ENCODE measurements at places on chromosomes 12 and 14.

DNA sequence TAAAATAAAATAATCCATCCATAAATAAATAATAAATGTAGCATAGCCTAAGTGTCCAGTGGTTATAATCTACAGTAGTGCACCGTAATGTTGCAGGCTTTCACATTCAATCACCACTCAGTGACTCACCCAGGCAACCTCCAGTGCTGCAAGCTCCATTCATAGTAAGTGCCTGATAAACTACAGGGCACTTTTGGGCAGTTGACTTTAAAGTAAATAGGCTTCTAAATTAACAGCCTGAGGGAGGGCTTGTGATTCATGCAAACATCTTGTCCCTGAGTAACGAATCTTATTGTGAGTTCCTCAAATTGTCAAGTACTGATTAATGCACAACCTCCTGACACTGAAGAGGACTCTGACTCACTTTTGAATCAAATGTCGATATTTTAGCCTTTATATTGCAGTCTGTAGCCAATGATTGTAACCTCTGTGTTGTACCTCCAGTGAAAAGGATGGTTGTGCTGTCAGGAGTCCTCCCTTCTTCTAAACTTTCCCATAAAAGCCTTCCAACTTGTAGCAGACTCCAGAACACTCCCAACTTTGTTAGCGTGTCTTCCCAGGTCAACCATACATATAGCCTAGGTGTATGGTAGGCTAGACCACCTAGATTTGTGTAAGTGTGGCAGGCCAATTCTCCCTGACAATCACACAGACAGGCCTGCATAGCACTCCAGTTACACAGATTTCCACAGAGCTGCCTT lies 55.0 kb upstream of the BICD1 start:
- DNase-seq = no peak

- no peak for DNase-seq
Measured at GRCh38 chr14:49203676-49204075, 382.5 kb downstream of the RPS29 start.

- DNase-seq = no peak
Measured at GRCh38 chr14:36070720-36071043, 105.8 kb downstream of the PTCSC3 start.

DNA sequence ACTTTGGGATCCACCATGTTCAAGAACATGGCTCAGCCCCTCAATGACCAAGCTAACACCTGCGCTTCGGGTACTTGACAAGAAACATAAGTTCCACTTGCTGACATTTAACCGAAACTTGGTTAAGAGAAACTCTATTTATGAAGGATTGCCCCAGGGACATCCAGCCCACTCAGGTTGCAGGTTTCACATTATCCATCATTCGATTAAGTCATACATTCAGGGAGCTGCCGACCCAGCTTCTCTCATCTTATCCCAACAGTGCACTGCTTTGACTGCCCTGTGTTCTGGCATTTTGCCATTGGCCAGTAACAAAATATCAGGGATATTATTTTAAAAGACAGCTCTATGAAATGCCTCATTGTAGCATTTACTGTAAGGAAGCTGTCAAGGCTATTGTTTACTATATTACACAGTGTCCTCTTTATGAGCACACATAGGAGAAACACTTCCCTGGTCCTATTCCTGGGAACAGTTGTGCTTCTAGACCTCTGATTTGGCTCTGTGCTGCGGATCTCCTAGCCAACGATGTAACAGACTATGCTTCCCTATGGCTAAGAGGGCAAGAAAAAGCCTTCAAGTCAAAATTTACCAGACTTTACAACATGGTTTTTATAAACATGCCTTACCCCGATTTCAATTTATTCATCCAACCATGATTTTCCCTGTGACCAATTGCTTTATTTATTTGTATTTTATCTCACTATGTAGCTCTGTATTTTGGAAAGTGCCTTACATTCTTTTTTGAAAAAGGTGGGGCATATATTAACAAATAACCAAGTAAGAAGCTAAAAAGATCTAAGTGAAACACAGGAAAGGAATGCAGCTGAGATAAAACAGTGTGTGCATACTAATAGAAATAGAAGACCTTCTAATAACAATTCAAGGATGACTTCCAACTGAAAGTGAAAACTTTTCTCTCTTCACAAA lies 109.3 kb downstream of the ITPR2 start:
- no peak for DNase-seq

DNA sequence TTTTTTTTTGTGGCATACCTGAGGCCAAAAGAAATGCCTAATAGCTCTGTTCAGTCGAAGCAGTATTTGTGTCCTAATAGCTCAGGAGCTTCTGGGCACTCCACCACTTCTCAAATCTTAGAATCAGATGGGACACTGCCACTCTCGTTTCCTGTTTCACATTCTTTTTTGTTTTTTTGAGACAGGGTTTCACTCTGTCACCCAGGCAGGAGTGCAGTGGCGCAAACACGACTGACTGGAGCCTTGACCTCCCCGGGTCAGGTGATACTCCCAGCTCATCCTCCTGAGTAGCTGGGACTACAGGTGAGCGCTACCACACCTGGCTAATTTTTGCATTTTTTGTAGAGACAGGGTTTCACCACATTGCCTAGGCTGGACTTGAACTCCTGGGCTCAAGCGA lies 52.7 kb downstream of the SPPL3 start:
- DNase-seq = no peak

GRCh38 chr12:11882301-11883019 lies 188.3 kb upstream of the BCL2L14 start:
- no peak for DNase-seq

- DNase-seq = no peak
Measured at GRCh38 chr14:71187633-71188356, 280.5 kb downstream of the PCNX1 start.

DNA sequence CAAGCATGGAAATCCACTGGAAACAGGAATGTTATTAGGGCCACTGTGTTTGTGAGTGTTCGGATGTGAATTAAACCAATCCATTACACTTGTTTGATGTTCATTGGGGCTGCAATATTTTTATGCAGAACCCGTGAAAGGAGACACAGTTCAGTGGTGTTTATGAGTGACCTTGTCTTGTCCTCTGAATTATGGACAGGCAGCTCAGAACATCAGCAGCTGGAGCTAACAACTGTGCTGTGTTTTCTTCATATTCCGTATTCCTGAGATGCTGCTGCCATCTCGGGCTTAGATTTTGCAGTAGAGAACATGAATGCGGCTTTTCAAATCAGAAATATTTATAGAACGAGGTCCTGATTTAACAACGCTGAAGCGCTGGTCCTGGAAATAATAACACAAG lies 20.3 kb upstream of the CACNA1C start:
- no peak for DNase-seq

DNA sequence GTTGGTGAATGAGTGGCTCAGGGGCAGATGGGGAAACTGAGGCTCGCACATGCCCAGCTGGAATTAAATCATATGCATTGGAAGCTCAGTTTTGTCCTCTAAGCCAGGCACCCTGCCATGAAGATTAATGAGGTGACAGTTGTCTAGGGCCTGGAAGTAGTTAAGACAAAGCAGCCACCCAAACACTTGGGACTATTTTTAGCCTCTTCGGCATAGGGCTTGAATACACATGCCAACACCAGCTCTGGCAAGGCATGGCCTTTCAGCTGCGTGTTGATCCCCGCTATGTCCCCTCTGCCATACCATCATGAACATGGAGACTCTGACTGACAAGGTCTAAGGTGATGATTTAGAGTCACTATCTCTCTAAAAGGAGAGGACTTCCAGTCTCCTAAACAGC lies 250.2 kb downstream of the KSR2 start:
- no peak for DNase-seq

DNA sequence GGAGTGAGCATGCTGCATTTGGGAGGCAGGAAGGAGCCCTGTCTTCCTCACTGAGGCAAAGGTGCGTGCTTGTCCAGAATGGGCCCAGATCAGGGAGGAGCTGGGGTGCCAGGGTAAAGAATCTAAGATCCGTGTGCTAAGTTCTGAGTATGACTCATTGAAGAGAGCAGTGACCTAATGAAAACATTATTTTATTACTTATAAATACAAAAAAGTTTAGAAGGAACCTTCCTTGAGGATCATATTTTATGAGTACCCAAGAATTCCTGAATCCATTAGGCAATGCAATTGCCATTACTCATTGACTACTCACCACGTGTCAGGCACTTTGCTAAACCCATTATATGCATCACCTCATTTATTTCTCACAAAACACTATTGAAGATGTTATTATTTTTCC lies 264.7 kb downstream of the EGLN3 start:
- no peak for DNase-seq

DNA sequence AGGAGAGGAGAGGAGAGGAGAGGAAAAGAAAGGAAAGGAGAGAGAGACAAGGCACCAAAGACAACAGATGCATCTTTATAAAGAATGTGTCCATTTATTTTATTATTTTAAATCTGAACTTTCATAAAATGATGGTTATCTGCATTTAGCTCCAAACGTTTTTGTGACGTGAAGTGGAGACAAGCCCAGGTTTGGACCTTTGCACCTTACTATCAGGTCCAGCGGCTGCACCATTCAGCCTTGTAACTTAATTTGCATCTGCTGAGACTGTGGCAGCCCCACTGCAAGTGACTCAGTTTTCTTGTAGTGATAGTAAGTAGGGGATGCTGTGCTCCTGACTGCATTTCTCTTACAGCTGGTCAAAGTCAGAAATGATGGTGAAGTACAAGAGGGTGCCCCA lies 130.7 kb downstream of the NTF3 start:
- DNase-seq = no peak

DNA sequence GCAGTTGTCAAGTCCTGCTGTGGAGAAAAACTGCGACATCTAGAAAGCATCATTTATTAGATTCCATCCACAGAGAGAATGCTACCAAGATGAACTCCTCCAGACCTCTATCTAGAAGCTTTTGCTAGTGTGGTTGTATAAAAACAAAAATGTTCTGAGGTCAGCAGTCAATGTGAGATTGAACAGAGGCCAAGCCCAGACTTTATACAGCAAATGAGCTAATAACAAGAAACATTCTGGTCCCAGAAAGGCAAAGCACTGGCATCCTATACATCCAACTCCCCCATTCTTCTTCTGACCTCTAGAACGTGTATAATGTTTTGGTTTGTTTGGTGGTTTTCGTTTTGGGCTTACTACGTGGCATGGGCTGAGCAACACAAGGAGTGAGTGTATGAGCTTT lies 26.7 kb upstream of the RIN3 start:
- DNase-seq = no peak

GRCh38 chr14:81534510-81535074 lies 939 bp upstream of the SEL1L start:
- DNase-seq = no peak

- no peak for DNase-seq
Measured at GRCh38 chr12:71174146-71174545, 16.3 kb upstream of the TSPAN8 start.

- no peak for DNase-seq
Measured at GRCh38 chr14:68782091-68782981, 10.5 kb downstream of the ZFP36L1 start.

- peak; percentile 17 for DNase-seq
Measured at GRCh38 chr12:111766608-111767361, at the start of gene ALDH2. TSS of gene ALDH2 (plus strand) at chr12:111766933. CDS start at chr12:111766983, 50 bp downstream.

- no peak for DNase-seq
Measured at GRCh38 chr12:111864913-111865312, 22.9 kb downstream of the MAPKAPK5 start.

GRCh38 chr14:94893411-94894160 lies 123.7 kb upstream of the GSC start:
- no peak for DNase-seq

DNA sequence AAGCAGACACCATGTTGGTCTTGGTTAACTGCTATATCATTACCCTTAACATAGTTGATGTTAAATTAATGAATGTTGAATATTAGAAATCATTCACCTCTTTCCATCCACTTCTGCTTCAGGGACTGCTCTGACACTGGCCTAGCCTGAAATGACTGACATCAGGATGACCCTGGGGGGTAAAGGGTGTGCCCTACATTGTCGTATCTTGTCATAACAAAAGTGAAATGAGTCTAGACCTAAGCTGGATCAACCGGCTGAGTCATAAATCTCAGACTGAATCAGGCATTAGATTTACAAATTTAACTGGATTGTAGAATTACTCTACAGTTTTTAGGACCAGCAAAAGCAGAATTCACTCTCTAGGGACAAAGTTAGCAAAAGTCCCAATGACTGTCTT lies 35.3 kb downstream of the KICS2 start:
- no peak for DNase-seq

- DNase-seq = no peak
Measured at GRCh38 chr14:34640826-34641225, 10.9 kb upstream of the SNX6 start.

DNA sequence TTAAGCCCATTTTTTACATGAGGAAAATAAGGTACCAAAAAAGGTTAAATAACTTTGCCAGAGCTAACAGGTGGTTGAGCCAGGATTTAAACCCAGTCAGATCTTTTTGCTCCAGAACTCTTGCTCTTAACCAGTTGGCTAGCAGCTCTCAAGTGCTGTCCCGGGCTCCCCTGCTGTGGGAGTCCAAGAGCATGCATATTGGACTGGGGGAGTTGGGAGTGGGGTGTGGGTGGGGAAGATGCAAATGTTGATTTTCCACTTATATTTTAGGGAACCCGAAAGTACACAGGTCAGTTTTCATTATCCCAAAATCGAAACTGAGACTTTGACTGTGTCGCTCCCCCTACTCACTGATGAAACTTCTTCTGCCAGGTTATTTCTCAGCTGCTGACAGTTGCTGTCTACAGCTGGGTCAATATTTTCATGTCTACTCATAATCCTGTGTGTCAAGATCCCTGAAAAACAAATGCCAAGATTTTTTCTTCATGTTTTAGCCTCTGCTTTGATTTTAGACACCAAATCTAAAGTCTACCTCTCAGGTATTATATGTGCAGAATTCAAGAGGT lies 172.3 kb upstream of the TMPO start:
- DNase-seq = no peak

GRCh38 chr14:90091393-90091792 lies 29.6 kb downstream of the KCNK13 start:
- DNase-seq = no peak

DNA sequence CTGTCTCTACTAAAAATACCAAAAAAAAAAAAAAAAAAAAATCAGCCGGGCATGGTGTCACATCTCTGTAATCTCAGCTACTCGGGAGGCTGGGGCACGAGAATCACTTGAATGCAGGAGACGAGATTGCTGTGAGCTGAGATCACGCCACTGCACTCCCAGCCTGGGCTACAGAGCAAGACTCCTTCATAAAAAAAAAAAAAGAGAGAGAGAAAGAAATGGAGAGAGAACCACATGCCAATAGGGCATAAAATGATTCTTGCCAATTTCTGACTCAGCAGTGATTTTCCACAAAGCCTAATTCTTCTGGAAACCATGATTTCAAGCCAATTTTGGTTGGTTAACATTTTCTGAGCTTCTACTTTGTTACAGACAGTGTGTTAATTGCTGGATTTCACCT lies 250.4 kb upstream of the SEL1L start:
- no peak for DNase-seq

- DNase-seq = no peak
Measured at GRCh38 chr14:36027354-36027753, 149.2 kb downstream of the PTCSC3 start.

DNA sequence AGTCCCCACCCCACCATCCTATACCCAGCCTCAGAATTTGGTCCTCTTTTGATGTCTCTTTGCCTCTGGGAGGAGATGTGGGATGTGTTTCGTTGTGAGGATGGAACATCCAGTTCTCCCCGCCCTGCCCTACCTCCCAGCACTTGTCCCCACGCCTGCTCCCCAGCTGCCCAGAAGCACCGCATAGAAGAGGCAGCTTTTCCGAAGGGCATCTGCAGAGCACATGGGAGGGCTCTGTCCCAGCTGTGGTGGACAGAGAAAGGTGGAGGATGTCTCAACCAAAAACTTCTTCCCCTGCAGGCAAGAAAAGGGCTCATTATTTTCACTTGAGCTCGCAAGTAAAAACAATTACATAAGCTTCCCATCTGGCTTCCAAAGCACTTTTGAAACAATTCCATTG lies 302.6 kb downstream of the PCNX1 start:
- no peak for DNase-seq

- DNase-seq = no peak
Measured at GRCh38 chr14:75459099-75459741, 31.4 kb downstream of the JDP2 start.
